CD14-positive monocyte (primary cell): ENCODE measurements at places on chromosomes 2 and 18. TPM values are rescaled to one million over a fixed set of nuclear protein-coding genes. Genes with fewer than 3 reads are reported as not detected.

Gene ABCG8
- not detected for polyA plus RNA-seq

Gene GKN1
- not detected in 2 replicates for polyA plus RNA-seq

Gene PDE11A
- polyA plus RNA-seq, result not detected

Gene TEKT4
- polyA plus RNA-seq, result not detected

Gene ARHGEF4
- not detected for polyA plus RNA-seq

Gene CMPK2
- polyA plus RNA-seq, result 18.1 TPM

Gene GLB1L
- polyA plus RNA-seq, result 4.8 and 7.7 TPM in 2 replicates

Gene SCG2
- polyA plus RNA-seq, result not detected

- H3K27ac ChIP-seq, result no peak overlapping the region
- no peaks in the 10 kb centered on the region for H3K27me3 ChIP-seq
- H3K4me1 ChIP-seq, result peaks cover 13% of the 10 kb centered on the region
- H3K36me3 ChIP-seq, result peaks cover 3% of the 10 kb centered on the region
Measured at GRCh38 chr2:240511351-240512108, 46.3 kb downstream of the ANKMY1 start.

DNA sequence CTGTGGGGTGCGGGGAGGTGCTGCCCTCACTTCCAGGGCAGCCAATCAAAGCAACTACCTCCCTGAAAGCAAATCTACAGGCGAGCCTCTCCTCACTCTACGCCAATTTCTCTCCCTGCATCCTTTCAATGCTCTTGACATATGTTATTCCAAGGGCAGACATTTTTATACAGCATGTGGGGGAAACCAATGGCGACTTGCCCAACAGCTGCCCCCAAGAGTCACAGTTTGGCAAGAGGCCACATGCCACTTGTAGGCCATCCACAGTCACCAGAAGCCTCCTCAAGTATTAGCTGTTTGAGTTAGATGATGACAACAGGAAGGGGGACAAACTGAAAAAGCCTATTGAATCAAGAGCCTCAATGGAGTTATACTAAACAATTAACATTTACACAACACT, 114.6 kb downstream of the MYO5B start:
- no peaks in the 10 kb centered on the region for H3K36me3 ChIP-seq
- no peak overlapping the region for H3K27ac ChIP-seq
- no peaks in the 10 kb centered on the region for H3K27me3 ChIP-seq
- H3K4me1 ChIP-seq, result no peaks in the 10 kb centered on the region

DNA sequence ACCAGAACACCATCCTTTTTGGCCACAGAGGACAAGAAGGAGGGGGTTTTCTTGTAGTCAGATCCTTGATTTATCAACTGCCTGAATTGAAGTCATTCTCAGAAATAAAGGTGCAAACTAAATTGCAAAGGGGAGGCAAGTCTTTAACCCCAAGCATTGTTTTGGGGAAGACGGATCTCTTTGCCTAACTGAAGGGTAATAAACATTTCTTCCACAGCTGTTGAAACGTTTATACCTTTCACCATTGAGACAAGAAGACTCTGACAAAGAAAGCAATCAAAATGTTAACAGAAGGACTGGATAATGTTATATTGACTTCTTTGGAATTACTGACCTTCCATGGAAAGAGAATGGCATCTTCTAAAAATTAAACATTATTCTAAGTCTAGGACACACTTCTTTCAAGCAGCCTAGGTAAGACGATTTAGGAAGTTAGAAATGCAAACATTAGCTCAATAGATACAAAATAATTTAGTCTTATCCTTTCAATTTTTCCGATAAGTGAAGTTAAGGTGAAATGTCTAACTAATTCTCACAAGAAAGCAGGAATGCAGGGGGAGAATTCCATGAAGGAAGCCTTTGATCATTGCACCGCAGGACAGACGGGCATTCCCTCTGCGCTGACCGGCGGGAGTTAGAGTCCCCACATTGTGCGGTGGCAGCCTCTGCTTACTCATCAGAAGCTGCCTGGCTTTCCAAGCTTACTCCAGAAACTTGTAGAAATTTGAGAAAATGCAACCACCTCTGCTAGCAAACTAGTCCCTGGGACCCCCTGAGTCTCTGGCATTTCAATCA, 69.4 kb upstream of the COPS8 start:
- H3K27ac ChIP-seq, result no peak overlapping the region
- H3K36me3 ChIP-seq, result no peaks in the 10 kb centered on the region
- H3K4me1 ChIP-seq, result no peaks in the 10 kb centered on the region
- peaks cover 10% of the 10 kb centered on the region for H3K27me3 ChIP-seq

DNA sequence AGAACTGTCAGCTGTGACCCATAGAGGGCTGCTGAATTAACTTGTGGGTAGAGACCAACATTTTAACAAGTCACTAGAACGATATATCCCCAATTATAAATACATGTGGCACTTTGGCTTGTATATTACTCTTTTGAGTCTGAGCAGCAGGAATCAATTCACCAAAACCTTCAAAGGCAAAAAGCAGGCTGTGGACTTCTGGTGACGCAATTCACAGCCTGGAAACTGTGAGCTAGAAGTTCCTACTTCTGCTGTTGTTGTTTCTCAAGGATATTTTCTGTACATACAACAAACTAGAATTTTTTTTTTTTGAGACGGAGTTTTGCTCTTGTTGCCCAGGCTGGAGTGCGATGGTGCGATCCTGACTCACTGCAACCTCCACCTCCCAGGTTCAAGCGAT, 37.3 kb downstream of the PTCD3 start:
- peak overlapping the region; percentile 64 for H3K27ac ChIP-seq
- H3K4me3 ChIP-seq, result no peak overlapping the region
- H3K4me1 ChIP-seq, result peaks cover 24% of the 10 kb centered on the region
- DNase-seq, result peak; percentile 23

GRCh38 chr2:131724019-131724418, 196.3 kb downstream of the CCDC74A start:
- no peak overlapping the region for H3K4me3 ChIP-seq
- H3K4me1 ChIP-seq, result no peaks in the 10 kb centered on the region
- no peak overlapping the region for H3K27ac ChIP-seq
- DNase-seq, result no peak

- H3K27ac ChIP-seq, result no peak overlapping the region
- H3K27me3 ChIP-seq, result no peaks in the 10 kb centered on the region
- no peak for DNase-seq
Measured at GRCh38 chr2:218517434-218518206, 50.5 kb downstream of the USP37 start.

GRCh38 chr2:170265321-170265720, 87.4 kb downstream of the MYO3B start:
- no peak overlapping the region for H3K4me3 ChIP-seq
- H3K36me3 ChIP-seq, result no peaks in the 10 kb centered on the region
- no peaks in the 10 kb centered on the region for H3K27me3 ChIP-seq
- H3K27ac ChIP-seq, result no peak overlapping the region
- no peaks in the 10 kb centered on the region for H3K4me1 ChIP-seq

DNA sequence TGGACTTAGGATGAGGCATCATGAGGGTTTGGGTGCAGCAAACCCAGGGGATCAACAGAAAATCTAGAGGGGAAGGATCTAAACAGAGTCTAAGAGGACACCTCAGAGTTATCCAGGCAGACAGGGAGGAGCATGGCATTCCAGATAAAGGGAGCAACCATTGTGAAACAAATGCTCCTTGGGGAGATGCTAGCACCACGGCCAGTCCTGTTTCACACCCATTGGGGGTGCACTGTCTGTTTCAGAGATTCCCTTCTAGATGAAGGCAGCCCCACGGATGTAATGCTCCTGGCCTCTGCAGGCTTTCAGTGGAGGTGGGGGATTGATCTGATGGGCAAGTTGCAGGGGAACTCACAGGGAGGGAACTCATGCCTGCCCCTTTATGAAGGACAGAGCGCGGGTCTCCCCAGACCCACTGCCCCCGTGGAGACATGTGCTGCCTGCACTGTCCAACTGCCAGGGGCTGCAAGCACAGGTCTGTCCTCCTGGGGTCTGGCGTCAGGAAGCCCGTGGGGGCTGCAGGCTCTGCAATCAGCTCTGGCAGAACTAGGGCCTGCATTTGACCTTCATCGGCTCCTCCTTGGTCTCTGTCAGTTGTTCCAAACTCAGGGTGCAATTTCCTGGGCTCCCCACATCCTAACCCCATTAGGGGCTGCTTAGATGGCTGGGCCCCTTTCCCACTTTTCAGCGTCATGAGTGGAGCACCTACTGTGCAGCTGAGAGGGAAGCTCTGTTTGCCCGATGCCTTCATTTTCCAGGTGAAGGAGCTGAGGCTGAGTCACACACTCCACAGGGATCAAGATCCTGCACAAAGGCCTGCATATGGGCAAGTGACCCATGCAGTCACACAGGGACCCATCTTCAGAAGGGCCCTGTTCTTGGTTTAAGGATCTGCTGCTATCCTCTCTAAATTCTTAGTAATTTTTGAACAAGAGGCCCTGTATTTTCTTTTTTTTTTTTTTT, 163.4 kb downstream of the ARL4C start:
- H3K4me3 ChIP-seq, result no peak overlapping the region
- no peaks in the 10 kb centered on the region for H3K4me1 ChIP-seq
- no peak overlapping the region for H3K27ac ChIP-seq
- no peaks in the 10 kb centered on the region for H3K27me3 ChIP-seq

DNA sequence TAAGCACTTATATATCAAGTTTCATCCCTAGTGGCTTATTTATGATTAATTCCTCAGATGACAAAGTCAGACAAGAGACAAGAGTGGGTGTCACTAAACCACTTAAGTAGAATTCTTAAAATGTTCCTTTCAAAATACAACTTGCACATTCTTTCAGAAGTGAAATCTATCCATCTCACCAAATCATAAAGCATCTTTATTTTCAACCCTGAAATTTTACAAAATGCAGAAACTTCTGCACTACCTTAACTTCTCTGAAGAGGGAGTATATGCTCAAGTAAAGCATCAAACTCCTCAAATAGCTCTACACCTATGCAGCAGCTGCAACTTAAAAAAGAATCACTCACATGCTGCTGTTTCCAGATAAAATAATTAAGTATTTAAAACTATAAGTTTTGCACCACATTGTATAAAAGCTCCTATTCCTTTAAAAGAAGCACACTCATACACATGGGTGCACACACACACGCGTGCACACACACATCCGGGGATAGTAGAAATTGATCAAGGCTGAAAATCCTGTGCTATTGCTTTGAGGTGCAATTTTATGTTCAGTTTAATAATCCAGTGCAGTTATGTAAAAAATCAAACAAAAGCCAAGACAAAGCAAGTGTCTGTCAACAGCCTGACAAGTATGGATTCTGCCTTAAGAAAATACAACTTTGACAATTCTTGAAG, 244.5 kb downstream of the TCF4 start:
- no peak overlapping the region for H3K27ac ChIP-seq
- no peaks in the 10 kb centered on the region for H3K27me3 ChIP-seq
- peaks cover 10% of the 10 kb centered on the region for H3K4me1 ChIP-seq
- H3K36me3 ChIP-seq, result no peaks in the 10 kb centered on the region

GRCh38 chr2:42342061-42342794, 18.8 kb downstream of the COX7A2L start:
- no peaks in the 10 kb centered on the region for H3K4me1 ChIP-seq
- no peaks in the 10 kb centered on the region for H3K27me3 ChIP-seq
- no peak overlapping the region for H3K27ac ChIP-seq
- H3K36me3 ChIP-seq, result peaks cover 89% of the 10 kb centered on the region
- no peak for DNase-seq

GRCh38 chr2:468648-469336, 180.9 kb upstream of the ALKAL2 start:
- H3K4me1 ChIP-seq, result no peaks in the 10 kb centered on the region
- H3K27ac ChIP-seq, result no peak overlapping the region
- H3K27me3 ChIP-seq, result peaks cover 22% of the 10 kb centered on the region
- no peaks in the 10 kb centered on the region for H3K36me3 ChIP-seq

DNA sequence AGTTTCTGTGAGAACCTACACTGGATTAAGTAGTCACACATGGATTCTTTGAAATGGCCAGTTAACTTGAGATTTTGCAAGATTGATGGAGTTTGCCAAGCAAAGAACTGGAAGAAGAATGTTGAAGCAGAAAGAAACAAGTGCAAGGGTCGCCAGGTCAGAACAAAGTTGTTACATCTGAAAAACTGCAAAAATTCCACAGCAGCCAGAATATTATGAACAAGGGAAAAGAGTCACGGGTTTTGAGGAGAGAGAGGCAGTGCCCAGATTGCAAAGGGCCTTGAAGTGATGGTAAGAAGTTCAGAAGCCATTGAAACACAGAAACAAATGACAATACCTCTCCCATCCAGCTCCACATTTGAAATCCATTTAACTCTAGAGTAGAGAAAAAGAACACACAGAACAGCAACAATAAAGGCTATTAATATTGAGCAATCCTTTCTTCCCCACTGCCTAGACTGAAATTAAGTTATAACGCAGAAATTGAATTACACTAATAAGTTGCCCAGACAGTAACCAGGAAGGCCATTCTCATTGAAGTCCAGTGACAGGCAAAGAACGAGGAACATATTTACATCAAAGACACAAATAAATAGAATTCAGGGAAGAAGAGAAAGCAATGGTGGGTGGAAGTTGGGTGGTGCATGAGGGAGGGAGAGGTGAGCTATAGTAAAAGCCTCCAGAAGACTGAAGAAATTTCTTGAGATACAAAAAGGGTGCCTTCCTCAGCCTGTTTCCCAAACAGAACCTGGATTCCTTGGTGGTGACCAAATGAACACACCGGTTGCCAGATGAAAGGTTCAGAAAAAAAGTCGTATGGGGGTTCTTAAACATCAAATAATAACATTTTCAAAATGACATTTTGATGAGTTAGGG, 80.6 kb downstream of the ARHGAP15 start:
- no peaks in the 10 kb centered on the region for H3K27me3 ChIP-seq
- H3K36me3 ChIP-seq, result peaks cover 62% of the 10 kb centered on the region
- H3K27ac ChIP-seq, result no peak overlapping the region
- H3K4me3 ChIP-seq, result no peak overlapping the region
- DNase-seq, result no peak
- no peaks in the 10 kb centered on the region for H3K4me1 ChIP-seq

DNA sequence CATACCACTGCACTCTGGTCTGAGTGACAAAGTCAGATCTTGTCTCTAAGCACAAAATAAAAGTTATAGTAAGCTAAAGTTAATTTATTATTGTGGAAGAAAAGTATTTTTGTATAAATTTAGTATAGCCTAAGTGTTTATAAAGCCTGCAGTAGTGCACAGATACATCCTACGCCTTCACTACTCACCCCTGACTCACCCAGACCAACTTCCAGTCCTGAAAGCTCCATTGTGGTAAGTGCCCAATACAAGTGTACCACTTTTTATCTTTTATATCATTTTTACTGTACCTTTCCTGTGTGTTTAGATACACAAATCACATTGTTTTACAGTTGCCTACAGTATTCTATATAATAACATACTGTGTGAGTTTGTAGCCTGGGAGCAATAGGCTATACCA, 57.5 kb downstream of the UBE2E3 start:
- H3K4me1 ChIP-seq, result no peaks in the 10 kb centered on the region
- H3K4me3 ChIP-seq, result no peak overlapping the region
- H3K36me3 ChIP-seq, result no peaks in the 10 kb centered on the region
- no peaks in the 10 kb centered on the region for H3K27me3 ChIP-seq
- DNase-seq, result no peak
- no peak overlapping the region for H3K27ac ChIP-seq
